ENCODE measurements at places on chromosomes 3 and 15.
A peak's percentile ranks its signal among the peaks of the same experiment; 100 is the strongest.

GRCh38 chr3:104564045-104564643, 802.6 kb upstream of the ALCAM start:
- peak; percentile 20 for DNase-seq

DNA sequence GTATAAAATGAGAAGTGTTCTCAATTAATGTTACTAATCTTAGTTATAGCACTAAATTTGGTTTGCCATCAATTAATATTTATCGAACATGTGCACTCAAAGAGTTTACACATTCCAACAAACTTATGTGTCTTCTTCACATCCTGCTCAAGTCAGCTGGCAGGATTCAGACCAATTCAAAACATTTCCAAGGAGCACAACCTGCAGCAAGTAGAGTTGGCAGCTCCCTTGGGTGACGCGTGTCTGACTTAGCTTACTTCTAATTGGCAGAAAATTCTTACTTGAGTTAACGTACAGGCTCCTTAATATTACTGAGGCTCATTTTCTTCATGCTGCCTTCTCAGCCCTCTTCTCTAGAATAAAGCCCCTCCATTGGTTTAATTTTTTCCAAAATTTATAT, 110.4 kb upstream of the PFN2 start:
- no peak for DNase-seq

- DNase-seq, result no peak
Measured at GRCh38 chr3:188690064-188690463, 481.7 kb upstream of the TPRG1 start.

DNA sequence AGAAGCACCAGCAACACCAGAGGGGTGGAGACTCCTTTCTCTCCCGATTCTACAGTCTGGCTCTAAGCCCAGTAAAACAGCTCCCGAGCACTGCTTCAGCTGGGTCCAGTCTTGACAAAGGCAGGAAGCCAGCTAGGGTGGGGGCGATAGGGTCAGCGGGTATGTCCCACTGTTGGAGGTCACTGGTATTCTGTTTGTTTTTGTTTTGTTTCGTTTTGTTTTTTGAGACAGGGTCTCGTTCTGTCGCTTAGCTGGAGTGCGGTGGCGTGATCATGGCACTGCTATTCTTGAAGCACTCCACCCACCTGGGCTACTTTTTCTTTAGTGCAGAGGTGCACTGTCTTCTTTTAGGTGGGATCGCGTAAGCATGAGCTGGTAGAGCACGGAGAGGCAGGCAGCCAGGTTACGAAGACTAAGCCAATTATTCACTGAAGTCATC, 16.3 kb downstream of the GCSAM start:
- peak; percentile 28 for DNase-seq

DNA sequence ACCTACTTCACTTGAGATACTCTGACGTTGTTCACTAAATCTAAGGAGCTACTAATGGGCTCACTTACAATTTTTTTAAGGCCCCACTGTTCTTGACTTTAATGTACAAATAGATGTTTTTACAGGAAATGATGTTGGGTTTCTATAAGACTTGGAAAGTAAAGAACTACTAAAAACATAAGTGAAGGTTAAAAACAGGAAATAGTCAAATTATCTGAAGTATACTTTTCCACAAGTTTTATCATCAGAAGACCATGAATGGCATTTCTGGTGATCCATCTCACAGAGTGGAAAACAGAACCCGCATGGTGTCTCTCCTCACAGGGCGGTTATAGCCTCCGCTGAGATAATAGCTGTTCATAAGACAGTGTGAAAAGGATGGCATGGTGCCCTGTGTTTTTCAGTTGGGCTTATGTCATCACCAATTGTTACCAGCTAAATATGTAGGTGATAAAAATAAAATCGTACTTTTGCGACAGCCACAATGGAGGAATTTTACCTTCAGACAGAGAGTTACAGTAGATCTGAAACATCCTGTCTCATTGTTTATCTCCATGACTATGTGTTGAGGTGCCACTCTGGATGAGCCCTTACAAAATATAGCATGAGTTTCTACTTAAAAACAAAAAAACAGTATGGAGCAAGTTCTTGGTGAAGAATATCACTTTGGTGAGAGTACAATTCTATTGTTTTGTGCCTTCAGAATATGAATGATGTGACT, 462.4 kb downstream of the RAP2B start:
- no peak for DNase-seq

GRCh38 chr15:77831986-77832385, 199.3 kb upstream of the LINGO1 start:
- peak; percentile 65 for DNase-seq

- DNase-seq, result no peak
Measured at GRCh38 chr3:100972867-100973266, 20.4 kb downstream of the ABI3BP start.

All from lung (tissue), 17 donors.